Activated T-cell treated with anti-CD3 and anti-CD28 coated beads for 4 hours (primary cell): ENCODE measurements at places on chromosomes 7 and 10.
A peak's percentile ranks its signal among the peaks of the same experiment; 100 is the strongest.

DNA sequence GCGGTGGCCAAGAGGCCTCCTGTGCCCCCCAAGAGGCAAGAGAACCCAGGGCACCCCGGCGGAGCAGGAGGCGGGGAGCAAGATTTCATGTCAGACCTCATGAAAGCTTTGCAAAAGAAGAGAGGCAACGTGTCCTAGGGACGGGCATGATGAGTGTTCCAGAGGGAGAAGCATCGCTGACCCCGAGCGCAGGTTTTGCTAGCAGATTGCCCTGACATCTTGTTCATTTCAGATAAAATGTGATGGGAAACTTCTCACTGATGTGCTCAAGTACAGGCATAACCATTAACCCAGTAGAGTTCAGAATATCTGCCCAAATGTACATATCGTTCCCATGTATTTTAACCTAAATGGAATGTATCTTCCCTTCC is 129.2 kb downstream of the APBB1IP start:
- no peak for DNase-seq

- DNase-seq = no peak
Measured at GRCh38 chr10:61841338-61841875, 60.1 kb upstream of the ARID5B start.

GRCh38 chr7:101486433-101487104 is 123.9 kb downstream of the COL26A1 start:
- no peak for DNase-seq

- no peak for DNase-seq
Measured at GRCh38 chr7:303425-303824, 13.5 kb downstream of the FOXL3 start.

DNA sequence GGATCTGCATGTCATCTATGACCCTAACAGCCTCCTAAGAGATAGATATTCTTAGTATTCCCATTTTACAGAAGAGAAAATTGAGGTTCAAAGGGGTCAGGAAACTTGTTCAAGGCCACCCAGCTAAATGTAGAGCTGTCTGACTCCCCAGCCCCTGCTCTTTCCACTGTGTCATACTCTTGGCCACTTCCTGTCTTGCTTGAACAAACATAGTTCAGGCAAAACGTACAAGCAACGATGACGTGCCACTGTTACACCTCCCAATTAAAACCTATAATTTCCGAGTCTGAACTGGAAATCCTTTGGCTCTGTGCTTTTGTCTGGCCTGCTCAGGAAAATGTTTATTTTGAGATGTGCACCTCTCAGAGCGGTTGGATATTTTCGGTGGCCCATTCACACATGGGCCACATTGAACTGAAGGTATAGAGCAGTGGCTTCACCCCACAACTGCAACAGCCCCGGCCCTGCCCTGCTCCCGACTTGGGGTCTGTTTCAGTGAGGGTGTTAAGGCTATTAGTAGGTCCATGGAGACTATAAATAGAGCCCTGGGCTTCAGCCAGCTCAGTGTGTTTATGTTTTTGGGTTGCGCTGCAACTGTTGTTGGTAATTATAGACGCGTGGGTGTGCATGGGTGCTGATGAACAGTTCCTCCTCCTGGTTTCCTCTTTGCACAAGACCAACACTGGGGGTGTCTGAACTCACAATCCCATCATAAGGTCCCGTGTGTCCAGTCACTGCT is 172.3 kb upstream of the ADO start:
- peak; percentile 58 for DNase-seq

DNA sequence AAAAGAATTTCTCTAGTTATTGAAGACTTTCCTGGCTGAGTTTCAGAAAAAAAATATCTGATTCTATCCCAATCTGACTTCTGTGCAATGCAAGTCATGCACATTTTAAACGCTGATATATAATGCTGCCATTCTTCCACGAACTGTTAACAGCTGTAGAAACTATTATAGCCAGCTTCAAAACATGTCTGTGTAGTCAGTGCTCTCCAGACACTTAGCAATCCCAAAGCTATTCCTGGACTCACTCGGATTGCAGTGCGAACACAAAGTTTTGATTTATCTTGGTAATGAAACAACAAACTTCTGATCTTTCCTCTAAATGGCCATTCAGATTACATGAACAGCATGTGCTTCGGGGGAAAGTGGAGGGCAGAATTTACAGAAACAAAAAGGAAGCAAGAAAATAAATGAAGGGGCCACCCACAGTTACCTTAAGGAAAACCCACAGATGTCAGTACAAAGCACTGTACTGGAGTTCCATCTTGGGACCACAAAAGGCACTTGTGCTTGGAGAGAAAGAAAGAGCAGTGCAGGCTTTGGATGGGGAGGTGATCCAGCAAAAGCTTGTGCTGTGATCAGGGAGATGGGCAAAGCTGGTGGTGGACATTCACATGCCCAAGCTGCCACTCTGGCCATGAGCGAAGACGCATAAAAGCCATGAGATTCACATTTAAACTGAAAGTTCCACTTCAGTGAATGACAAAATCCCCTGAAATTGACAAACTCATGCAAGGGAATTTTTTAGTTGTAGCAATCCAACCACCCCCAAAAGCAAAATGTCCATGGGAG is 32.1 kb upstream of the ADO start:
- DNase-seq = no peak

DNA sequence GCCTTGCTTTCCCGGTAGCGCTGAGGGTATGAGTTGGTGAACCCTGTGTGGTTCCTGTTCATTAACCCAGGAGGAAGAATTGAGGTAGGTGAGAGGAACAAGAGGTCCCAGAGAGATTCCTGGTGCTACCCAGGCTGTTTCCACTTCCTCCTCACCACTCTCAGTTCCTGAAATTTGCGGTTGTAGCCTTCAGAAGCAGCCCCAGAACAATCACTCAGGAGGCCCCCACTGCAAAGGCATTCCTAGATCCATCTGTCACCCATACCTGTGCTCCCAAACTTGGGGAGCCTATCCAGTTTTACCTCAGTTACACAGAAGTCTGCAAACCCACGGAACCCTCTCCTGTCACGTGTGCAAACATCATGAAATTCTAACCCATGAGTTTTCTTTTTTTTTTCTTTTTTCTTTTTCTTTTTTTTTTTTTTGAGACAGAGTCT is 9.0 kb upstream of the PIP4K2A start:
- DNase-seq = no peak

- no peak for DNase-seq
Measured at GRCh38 chr10:14727924-14728323, 46.8 kb downstream of the FAM107B start.

DNA sequence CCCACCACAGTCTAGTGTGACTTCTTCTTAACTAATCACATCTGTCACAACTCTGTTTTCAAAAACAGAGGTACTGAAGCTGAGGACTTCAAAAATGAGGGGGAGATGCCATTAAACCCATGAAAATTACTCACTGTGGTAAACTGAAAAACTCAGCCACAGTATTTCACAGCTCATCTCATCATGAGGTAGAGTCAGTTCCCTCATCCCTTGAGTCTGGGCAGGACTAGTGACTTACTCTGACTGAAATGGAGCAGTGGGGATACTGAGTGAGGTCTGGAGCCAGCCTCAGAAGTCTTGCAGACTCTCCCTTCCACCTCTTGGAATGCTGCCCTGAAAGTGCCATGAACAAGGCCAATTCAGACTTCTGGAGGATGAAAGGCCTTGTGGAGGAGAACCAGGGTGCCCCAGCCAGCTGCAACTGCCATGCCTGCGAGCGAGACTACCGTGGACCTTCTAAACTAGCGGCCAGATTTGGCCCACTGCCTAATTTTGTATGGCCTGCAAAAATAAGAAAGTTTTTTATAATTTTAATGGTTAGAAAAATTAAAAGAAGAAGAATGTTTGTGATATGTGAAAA is 24.7 kb upstream of the ANKRD1 start:
- DNase-seq = no peak

- no peak for DNase-seq
Measured at GRCh38 chr10:125472010-125472607, 210.9 kb downstream of the TEX36 start.

GRCh38 chr7:2670720-2671391 is 17.1 kb upstream of the AMZ1 start:
- DNase-seq = peak; percentile 48

DNA sequence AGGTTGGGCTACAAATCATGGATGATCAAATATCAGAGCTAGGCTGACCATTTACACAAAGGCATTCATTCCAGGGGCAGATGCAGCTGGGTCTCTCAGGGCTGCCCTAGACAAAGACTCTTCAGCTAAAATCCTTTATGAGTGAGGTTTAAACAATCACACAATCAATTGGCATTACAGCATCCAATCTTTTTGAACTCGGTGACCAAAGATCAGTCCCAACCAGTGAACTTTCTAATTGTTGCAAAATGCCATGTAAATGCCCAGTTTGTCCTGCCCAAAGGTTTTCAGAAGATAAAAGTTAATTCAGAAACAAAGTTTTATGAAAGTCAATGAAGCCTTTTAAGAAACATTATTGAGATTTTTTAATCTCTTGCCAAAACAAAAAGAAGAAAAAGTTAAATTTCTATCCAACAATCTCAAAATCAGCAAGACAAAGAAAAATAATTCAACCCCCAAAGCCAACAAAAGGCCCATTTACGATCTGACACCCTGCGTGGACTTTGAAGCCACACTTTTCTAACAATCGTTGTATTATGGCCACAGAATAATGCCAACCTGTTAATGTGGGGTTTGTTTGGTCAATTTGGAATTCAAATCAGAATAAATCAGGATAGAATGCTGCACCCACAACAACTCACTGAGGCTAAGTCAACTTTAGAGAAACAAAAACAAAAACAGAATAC is 40.9 kb downstream of the GPR37 start:
- no peak for DNase-seq

GRCh38 chr7:23687011-23687410 is 7.0 kb downstream of the FAM221A start:
- no peak for DNase-seq

DNA sequence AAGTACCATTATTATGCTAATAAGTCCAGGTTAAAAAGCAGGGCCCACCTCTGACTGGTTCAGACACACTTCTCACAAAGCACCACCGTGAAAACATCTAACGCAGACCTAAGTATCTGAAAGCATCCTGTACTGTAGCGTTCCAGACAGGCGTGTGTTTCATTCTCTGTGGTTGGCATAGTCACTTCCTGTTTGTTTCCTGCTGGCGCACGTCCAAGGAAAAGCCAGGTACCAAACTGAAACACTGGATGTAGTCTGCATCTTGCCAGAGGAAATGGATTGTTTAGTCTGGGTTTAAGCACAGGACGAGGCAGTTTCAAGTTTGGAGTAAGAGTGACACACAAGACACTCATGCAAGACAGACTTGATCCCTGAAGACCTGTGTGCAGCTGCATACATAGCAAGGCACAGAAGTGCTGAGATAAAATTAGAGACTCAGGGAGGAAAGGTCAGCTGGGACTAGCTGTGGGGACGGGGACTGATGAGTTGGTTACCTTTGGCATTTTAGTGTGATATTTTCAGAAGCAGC is 23.3 kb downstream of the BPGM start:
- peak; percentile 52 for DNase-seq

DNA sequence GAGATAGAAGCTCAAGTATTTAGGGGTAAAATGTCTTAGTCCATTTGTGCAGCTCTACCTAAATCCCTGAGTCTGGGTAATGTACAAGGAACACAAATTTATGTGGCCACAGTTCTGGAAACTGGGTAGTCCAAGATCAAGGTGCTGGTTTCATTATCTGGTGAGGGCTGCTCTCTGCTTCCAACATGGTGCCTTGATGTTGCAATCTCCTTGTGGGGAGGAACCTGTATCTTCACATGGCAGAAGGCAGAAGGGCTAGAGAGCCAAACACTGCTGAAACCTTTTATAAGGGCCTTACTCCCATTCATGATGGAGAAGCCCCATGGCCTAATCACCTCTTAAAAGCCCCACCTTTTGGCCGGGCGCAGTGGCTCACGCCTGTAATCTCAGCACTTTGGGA is 8.7 kb upstream of the BAZ1B start:
- no peak for DNase-seq

DNA sequence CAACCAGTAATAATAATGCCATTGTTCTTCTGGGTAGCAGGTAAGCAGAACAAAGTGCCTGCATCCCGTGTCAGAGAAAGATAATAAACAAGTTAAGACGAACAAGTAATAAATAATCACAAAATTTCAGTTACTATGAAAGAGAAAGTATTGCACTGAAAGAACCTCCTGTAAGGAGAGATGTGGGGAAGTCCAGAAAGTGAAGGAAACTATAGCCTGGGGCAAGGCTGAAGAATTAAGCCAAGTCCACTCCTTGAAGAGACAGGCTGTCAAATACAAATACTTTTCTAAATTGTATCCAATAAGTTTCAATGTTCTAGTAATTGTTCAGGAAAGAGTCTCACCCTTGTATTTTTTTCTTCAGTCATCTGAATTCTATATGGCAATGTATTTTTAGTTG is 611.4 kb downstream of the MAGI2 start:
- no peak for DNase-seq

- DNase-seq = no peak
Measured at GRCh38 chr10:10294184-10294880, 723.3 kb upstream of the CELF2 start.

GRCh38 chr10:35335133-35336083 is 901 bp upstream of the CCNY start:
- DNase-seq = peak; percentile 7

DNA sequence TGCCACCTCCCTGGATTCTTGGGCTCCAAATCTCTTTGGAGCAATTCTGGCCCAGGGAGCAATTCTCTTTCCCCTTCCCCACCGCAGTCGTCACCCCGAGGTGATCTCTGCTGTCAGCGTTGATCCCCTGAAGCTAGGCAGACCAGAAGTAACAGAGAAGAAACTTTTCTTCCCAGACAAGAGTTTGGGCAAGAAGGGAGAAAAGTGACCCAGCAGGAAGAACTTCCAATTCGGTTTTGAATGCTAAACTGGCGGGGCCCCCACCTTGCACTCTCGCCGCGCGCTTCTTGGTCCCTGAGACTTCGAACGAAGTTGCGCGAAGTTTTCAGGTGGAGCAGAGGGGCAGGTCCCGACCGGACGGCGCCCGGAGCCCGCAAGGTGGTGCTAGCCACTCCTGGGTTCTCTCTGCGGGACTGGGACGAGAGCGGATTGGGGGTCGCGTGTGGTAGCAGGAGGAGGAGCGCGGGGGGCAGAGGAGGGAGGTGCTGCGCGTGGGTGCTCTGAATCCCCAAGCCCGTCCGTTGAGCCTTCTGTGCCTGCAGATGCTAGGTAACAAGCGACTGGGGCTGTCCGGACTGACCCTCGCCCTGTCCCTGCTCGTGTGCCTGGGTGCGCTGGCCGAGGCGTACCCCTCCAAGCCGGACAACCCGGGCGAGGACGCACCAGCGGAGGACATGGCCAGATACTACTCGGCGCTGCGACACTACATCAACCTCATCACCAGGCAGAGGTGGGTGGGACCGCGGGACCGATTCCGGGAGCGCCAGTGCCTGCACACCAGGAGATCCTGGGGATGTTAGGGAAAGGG is 913 bp downstream of the NPY start:
- DNase-seq = no peak

- peak; percentile 69 for DNase-seq
Measured at GRCh38 chr10:72331575-72332422, 22.9 kb downstream of the DNAJB12 start.

- no peak for DNase-seq
Measured at GRCh38 chr10:7218968-7219367, 191.9 kb downstream of the SFMBT2 start.

GRCh38 chr10:109743146-109743545 is 180.2 kb downstream of the XPNPEP1 start:
- DNase-seq = no peak
